Astrocyte of the spinal cord (primary cell): ENCODE measurements at places on chromosomes 2 and 18.

GRCh38 chr18:50853863-50854271 is 25.1 kb upstream of the ME2 start:
- DNase-seq, result peak; percentile 46

GRCh38 chr18:35729991-35730668 is 148.6 kb downstream of the GALNT1 start:
- DNase-seq, result no peak

GRCh38 chr2:47778698-47779425 is 4.1 kb upstream of the MSH6 start:
- no peak for DNase-seq

- no peak for DNase-seq
Observed at GRCh38 chr2:176147800-176148496, 3.4 kb upstream of the HOXD4 start.

- DNase-seq, result peak; percentile 80
Observed at GRCh38 chr2:210169516-210170195, 1.6 kb downstream of the KANSL1L start.

DNA sequence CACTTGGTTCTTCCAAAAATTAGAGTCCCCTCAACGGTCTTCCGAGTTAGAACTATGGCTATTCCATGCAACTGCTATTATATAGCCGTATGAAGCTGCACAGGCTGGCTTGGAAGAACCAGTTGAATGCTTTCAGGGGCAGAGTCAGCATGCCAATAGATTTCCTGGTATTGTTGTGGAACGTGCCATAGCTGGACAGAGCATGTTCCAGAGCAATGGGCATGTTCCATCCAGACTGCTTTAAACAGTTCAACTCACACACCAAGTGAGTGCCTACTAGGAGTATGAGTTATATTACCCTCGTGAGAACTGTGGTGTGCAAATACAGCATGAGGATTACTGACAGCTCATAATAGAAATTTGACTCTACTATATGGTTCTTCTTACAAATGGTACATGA is 682.0 kb downstream of the SATB2 start:
- no peak for DNase-seq

GRCh38 chr18:43213816-43214215 is 63.5 kb downstream of the SYT4 start:
- no peak for DNase-seq

- DNase-seq, result no peak
Observed at GRCh38 chr18:37450434-37451132, 115.0 kb downstream of the CELF4 start.

DNA sequence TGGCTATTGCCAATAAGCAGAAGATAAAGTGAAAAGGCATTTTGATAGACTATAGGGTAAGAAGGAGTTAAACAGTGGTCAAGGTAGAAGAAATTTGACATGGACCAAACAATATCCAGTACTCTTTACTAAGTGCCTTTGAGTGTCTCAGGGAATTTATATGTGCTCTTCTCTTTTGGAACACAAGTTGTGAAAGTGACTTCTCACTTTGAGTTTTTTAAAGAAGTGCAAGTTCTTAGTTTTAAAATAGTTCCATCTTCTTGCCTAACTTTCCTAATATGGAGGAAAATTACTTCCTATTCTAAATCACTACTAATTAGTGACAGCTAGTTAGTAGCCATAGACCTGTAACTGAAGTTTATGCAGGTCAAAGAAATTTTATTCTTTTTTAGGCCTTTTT is 63.4 kb downstream of the AFTPH start:
- no peak for DNase-seq

GRCh38 chr2:17497718-17498117 is 20.5 kb downstream of the RAD51AP2 start:
- DNase-seq, result no peak

DNA sequence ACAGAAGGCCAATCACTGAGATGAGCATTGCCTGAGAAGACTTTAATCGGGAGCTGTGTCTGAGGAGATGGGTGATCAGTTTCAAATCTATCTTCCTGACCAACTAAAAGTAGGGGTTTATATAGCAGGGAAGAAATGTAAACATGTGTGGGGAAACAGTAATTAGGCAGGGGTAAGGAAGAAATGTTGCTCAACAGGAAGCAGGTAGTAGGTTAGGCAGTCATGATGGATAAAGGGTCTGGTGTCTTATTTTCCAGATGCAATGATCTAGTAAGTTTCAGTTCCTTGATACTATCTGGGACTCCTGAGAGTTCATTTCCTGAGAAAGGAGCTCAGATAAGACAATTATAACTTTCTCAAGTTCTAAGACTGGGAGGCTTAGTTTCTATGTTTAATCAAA is 33.8 kb upstream of the DNAJC10 start:
- DNase-seq, result no peak

DNA sequence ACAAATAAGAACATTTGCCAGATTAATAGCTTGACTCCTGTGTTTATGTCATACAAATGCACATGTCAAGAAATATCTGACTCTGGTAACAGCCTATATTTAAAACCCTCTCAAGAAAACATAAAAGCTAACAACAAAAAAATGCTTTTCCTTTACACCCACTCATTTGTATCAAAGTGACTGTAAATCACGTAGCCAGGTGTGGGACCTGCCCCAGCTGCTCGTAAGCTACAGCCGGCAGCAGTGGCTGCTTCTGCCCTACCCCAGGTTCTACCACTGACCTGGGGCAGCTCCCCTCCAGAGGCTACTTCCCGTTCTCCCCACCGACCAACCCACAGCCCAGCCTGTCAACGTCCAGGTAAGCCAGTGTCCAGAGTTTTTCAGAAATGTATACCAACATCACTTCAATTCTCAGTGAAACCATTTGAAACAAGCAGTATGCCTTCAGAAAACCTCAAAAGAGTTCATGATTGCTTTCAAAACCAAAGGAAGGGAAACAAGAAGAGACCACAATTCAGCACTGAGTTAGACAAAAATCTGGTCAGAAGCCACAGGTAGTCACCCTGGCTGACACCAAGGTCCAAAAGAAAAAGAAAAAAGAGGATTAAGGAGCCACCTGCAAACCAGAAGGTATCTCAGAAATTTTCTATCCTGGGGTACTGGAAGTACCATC is 40.4 kb downstream of the KIDINS220 start:
- DNase-seq, result no peak

GRCh38 chr18:66734451-66734850 is 130.6 kb upstream of the CDH19 start:
- DNase-seq, result peak; percentile 5

DNA sequence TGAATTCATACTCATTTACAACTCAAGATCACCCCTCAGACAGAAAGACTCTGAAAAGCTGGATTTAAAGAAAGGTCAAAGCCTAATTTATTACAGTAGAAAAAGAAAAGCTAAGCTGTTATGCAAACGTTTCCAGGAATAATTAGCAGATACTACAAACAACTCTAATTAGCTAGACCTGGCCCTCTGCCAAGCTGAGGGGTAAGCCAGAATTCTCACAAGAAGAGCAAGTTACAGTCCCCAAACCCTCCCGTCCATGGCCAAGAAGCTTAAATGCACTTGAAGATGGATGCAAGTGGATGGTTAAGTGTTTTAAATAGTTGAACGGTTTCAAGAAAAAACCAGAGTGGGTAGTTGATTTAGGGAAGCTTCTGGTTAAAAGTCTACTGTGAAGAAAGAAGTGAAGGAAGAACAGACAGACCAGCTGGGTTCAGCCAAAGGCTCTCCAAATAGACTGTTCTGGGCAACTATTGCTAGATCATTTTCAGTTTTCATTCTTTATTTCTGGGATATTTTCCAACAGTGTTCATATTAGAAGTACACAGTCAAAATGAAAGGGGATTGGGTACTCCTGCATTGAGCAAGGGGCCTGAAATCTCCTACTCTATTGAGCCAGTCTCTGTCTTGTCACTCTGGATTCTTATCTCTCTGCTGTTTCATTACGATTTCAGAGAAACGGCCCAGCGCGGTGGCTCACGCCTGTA is 4.8 kb downstream of the LMAN2L start:
- DNase-seq, result no peak

DNA sequence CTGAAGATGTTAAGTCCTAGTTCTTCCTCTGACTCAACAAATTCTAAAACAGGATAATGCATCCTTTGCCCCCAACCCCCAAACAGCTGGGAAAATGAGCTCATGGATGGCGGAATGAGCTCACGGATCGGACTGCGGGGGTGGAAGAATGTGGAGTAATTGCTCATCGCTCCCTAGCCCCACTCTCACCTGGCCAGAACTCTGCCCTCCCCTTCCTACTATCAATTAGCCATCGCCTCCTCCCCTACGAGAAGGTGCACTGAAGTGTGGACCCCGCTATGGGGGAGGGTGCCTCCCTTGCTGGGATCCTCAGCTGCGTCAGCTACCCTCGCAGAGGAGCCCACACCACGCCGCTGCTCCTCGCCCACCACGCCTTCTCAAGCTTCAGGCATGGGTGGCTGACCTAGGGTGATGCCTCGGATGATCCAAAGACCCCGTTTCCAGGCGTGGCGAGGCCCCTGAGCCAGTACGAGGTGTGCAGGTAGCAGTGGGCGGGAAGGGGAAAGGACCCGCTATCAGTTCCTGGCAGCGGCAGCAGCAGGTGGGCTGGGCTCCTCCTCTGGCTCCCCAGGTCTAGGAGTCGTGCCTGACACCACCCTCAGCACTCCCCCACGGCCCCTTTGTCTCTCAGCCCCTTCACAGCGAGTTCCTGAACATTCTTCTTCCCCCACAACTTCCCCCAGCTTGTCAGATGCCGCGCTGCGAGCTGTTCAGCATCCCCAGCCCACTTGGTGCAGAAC is 82.1 kb upstream of the POMC start:
- peak; percentile 72 for DNase-seq

GRCh38 chr18:37341016-37341415 is 224.6 kb downstream of the CELF4 start:
- no peak for DNase-seq

DNA sequence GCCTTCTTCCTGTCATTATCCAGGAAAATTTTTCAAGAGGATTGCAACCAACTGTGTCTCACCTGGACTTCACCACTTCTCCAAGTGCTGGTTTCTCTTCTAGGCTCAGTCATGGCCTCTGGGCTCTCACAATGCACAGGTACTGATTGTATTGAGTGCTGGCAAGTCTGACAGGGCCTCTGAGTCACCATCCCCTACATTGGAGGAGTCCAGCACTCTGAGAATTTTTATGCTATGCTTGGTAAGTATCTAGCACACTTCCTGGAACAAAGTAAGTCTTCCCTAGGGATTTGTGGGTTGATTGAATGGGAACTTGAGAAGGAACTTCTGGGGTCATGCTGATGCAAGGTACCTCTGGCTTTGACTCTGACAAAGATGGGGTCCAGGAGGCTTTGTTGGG is 147.2 kb upstream of the CELF4 start:
- no peak for DNase-seq

- DNase-seq, result no peak
Observed at GRCh38 chr2:82524826-82525225, 1934.3 kb downstream of the SUCLG1 start.

DNA sequence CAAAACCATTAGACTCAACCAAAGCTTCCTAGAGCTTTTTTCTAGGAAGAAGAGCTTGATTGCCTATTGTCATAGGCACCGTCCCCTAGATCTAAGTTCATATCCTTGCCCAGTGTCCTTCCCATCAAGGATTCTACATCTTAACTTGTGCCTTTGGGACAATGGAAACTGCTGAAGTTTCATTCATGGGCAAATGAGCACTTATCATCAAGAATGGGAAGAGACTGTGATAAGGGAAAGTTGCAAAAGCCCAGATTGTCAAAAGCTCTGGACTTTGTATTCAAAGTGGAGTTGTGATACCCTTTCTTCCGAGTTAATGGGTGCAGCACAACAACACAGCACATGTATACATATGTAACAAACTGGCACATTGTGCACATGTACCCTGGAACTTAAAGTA is 503.0 kb upstream of the KLHL29 start:
- no peak for DNase-seq

DNA sequence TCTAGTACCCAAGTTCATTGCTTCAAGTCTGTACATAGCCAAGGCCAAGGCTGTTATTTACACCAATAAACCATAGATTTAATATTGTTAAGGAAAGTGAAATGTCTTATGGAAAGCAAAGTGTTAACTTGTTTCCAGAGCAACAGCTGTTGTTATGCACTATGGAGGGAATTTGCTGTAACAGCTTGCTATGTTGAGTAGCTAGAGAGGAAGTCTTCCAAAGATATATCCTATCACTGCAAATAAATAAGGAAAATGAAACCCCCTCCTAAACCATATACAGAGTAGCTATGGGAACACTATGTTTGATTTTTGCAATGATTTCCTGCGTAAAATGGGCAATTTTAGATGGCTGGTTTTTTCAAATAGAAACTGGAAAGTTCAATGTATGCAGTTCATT is 21.1 kb downstream of the TMEM182 start:
- DNase-seq, result no peak

- peak; percentile 25 for DNase-seq
Observed at GRCh38 chr18:7677001-7677400, 109.9 kb downstream of the PTPRM start.

DNA sequence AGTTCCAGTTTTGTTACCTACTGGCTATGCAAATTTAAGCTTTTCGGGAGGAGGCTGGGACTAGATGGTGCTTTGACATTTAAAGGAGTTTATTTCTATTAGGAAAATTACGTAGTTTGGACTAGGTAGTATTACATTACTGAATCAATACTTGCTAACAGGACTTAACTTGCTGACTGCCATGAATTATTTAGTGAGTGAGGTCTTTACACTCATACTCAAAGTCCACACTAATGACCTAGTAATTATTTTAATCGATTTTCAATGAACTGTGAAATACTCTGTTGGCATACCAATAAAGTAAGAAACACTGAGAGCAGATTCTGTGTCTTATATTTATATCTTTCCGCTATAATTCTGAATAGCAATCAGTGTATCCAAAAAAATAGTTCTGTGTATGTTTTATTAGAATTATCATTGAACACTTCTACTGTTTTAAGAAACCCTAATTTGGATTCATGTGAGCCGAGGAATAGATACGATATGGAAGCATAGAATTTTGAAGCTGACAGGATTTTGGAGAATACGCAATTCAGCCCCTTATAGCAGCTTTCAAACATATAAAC is 55.0 kb downstream of the CHST9 start:
- no peak for DNase-seq

DNA sequence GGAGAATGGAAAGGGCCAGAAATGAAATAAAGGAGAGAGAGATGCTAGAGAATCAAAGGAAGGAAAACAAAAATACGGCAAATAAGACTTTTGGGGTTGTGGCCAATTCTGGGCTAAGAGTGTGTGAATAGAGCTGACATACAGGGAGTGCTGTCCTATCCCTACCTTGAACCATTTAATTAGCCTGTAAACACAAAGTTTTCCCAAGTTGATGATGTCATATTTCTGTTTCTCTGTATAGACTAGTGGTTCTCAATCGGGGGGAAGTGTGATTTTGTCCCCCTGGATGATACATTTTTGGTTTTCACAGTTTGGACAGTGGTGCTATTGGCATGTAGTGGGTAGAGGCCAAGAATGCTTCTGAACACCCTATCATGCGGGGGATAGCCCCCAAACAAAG is 148.8 kb downstream of the ACTR3 start:
- DNase-seq, result no peak
